ENCODE measurements at places on chromosomes 5 and 9.

DNA sequence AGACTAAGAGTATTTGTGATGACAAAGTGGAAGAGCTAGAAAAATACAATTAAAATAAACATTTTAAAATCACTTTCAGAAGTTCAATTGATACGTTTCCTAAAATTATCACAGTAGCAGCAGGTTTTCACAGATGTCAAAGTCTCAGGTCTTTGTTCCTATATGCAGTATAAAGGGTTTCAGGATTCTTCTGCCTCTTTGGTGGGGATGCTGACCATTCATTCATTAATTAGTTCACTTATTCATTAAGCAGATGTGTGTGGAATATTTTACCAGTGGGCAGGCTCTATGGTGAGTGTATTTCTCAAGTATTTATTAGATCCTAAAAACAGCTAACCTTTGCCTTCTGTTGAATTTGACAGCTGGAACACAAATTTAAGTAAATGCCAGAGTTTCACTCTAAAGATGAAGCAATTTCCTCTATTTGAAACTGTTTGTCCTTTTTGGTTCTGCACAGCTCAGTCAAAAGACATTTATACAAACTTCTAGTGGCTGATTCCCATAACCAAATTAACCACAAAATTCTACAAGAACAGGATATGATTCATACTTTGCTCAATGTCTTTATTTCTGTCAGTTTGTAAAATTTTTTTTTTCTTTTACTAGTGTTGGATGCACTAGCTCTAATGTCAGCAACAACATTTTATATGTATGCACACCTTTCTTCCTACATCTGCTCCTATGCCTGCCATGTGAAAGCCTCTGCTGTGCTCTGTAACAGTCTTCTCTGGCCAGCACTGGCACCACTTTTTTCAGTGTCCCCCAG lies 75.9 kb upstream of the PRR16 start:
- no peak for DNase-seq

DNA sequence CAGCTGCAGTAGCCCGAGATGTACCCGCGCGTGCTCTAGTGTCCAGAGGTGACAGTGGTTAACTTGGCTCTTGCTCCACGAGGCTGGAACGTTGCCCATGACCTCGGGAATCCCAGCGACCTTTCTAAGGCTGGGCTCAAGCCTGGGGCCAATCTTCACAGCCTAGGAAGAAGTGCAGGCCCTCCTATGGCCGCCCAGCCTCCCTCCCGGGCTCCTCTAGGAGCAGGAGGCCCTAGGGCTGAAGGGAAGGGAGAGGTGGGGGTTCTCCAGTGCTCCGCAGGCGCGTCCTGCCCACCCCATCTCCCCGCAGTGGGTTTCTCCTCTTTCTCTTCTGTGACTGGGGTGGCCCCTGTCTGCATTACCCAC lies 13.3 kb downstream of the NR2F1 start:
- no peak for DNase-seq

DNA sequence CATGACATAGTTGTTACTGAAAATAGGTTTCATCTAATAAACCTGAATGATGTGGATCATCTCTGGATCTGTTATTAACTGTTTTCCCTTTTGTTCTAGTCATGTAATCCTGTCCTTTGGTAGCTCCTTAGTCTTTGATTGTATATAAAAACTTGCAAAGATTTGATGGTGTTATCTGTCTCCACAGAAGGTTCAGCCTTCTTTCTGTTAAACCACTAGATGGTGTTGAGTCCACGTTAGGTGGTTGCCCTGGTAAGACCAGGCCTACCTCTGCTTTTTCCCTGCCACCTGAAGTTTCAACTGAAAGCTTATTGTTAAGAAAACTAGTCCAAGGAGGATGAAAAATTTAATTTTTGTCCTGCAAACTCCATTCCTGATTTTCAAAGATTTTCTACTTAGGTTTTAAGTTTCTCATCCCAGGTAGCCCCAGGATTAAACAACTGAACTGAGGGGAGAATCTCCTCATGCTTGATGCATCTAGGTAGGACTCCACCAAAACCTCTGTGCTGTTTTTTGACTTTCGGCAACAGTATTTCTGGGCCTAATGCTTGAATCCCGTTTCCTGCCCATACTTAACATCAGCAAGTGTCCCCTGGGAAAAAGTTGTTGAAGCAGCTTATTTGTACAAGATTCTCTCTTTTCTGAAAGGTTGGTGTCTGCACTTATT lies 68.5 kb downstream of the RICTOR start:
- DNase-seq = no peak

- no peak for DNase-seq
Observed at GRCh38 chr5:7592910-7593309, 197.0 kb downstream of the ADCY2 start.

DNA sequence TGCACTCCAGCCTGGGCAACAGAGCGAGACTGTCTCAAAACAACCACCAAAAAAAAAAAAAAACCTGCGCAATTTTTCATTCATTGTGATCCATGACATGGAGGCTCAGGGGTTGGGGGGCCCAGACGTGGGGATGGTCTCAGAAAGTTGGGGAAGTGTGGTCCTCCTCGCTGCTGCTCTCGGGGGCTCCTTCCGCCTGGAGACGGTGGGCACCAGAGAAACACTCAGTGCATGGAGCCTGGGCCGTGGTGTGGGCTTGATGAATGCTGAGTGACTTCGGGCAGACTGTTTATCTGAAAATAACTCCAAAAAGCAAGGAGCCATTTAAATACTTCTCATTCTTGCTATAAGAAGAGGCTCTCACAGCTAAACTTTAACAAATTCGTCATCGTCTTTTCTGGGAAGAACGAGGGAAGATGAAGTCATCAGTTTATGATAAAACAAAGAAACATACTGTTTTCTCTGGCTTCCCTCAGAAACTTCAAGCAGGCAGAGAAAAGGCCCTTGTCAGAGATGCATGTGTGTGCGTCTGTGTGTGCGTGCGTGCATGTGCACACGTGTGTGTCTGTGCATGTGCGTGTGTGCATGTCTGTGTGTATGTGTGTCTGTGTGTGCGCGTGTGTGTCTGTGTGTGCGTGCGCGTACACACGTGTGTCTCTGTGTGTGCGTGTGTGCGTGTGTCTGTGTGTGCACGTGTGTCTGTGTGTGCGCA lies 35.0 kb downstream of the RASGEF1C start:
- no peak for DNase-seq

DNA sequence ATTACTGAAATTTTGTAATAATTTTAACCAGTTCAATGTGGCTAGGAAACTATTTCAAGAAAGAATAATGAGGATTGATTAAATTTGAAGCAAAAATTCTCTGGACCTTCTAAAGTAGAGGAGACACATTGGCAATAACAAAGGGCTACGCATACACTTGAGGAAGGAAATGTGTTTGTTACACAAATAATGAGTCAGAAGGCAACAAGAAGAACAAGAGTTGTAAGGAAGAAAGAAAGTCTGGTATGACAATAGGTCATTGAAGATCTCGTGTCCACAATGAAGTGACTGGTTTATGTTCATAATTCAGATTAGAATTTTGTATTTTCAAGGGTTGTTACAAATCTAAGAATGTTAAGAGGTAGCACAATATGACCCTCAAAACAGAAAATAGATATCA lies 25.8 kb downstream of the ST8SIA4 start:
- no peak for DNase-seq

- no peak for DNase-seq
Observed at GRCh38 chr5:97422678-97423077, 239.6 kb upstream of the RIOK2 start.

DNA sequence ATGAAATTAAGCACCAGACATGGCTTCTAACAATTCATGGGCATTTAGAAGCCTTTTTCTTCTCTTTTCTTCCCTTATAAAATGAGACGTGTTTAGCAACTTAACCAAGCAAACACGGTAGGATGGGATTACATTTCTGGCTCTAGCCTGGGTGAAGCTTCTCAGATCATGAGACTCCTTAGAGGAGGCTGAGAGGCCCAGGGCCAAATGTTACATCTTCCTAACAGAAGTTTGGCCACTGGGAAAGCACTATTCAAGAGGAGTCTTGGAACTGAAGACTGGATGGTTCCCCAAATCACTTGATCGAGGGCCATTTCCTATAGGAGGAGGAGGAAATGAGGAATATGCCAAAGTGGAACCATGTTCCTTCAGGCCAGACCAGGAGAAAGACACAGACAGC lies 1.9 kb downstream of the GABRP start:
- DNase-seq = no peak

DNA sequence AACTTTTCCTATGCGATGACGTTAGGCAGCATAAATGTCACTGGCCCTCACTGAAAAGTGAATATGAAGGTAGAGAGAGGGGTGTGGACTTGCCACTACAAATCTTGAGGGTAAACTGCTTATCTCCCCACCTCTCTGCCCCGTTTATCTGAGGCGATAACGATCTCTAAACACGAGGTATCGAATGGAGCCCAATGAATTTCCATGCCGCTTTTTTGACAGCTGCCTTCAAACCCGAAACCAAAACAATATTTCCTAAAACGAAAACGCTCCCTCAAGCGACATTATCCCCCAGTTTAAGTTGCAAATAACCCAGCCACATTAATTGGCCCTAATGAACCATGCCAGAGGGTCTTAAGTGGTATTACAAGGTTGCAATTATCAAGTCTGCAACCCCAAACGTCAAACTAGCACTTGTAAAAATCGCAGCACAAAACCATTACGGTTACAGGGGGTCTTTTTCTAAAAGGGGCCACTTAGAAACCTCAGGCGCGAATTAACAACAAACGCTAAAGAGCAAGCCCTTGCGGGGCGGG lies 1.4 kb downstream of the NR3C1 start:
- DNase-seq = no peak

GRCh38 chr9:132164604-132165362 lies 2.9 kb downstream of the NTNG2 start:
- DNase-seq = no peak

DNA sequence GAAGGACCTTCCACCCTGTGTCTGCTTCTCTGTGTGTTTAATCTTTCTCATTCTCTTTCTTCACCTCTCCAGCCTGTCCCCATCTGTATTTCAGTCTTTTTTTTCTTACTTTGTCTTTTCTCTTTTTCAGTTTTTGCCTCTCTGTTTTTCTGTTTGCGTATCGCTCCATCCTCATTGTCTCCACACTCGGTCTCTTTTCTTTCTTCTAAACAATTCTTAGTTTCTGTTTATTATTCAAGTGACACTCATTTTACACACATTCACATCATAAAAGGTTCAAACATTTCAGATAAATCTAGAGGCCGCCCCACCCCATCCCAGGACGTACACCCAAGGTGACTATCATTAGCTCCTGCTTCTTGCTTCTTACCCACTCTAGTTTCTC lies 9.8 kb downstream of the LHX2 start:
- DNase-seq = no peak

DNA sequence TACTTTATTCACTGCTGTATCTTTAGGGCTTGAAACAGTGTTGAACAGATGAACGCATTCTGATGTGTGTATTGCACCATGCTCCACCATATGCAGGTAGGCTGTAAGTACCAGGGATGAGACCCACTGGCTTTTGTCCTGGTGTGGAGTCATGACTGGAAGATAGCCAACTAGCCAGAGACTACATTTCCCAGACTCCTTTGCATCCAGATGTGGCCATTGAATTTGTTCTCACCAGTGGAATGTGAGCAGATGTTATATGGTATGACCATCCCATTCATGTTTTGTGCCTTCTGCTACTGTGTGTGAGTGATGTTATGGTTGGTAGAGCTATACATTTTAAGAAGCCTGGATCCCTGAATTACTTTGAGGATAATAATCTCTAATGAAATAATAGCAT lies 7.4 kb upstream of the FBXL7 start:
- DNase-seq = no peak

DNA sequence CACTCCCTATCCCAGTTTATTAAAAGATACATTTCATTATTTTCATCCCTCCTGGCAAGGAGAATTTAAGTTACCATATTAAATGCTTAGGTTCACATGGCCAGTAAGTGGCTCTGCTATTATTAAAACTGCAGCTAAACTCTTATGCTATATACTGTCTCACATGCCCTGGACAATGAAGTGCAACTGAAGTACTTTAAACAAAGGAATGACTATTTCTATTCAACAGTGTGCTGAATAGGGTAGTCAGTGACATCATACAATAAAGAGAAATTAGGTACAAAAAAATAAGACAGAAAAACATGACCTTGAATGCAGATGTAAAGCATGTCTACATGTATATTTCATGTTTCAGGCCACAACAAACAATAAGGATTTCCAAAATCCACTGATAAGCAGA lies 282.6 kb upstream of the SMC2 start:
- DNase-seq = no peak

DNA sequence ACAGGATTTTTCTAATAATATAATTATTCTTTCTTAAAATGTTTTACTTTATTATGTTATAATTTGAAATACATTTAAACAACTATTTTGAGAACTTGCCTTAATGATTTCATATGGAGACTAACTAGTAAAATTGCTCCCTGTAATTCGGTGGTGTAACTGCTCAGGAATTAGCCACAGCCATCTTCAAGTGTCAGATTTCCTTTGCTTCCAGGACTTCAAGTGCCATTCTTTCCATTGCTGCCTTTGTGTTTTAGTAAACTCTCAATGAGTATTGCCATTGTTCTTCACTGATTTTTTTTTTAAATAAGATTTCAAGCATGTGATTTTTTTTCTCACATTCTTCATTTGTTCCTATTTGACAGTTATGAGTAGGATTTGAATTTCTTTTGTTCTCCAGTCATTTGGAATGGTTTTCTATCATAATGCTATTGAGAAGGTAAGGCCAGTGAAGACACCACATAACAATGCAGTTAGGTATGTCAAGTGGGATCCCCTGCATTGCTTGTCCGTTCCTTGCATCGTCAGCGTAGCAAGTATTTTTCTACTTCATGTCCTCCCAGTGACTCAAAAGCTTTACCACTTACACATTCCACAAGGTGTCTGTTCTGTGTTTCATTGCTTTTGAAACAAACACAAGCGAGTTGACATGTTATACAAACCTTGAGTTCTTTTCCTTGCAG lies 83.7 kb downstream of the LNPEP start:
- DNase-seq = no peak

DNA sequence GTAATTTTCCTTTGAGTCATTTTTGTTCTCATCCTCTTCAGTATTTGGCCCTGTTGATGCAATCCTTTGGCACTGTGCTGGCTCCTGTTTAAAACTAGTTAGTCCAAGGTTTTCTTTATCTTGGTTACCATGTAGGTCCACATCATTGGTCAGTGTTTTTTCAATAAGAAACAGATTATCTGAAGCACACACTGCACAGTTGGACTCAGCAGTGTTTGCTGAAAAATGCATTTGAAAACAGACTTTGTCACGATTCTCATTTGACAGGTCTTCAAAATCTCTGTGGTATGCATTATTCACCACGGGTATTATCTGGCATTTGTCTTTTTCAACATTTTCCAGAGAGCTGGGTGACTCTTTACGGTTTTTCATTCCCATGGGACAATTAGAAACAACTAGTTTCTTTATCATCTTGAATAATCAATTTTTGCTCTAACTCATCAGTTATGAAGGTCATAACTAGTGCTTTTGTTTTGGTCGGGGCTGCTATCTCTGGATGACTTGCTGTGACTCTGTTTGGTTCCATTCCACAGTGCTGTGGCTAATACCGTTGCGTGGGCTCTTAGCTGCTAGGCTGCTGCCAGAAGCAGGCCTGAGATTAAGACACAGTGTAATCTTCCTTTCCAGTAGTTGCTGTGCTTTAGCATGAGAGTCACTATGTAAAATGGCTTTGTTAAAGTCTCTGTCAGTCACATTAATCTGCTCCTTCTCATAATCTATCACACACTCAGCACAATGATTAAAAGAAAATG lies 36.2 kb downstream of the NUDT12 start:
- DNase-seq = no peak

GRCh38 chr5:43203373-43203772 lies 11.3 kb downstream of the NIM1K start:
- DNase-seq = no peak
